Activated CD4-positive, alpha-beta T cell treated with anti-CD3 and anti-CD28 coated beads for 4 hours (primary cell): ENCODE measurements at places on chromosomes 16 and 17.

GRCh38 chr16:9836118-9836736 lies 346.0 kb downstream of the GRIN2A start:
- DNase-seq = no peak

- no peak for DNase-seq
These were observed 24.8 kb downstream of the ITPRIPL2 start for GRCh38 chr16:19138601-19139000.

DNA sequence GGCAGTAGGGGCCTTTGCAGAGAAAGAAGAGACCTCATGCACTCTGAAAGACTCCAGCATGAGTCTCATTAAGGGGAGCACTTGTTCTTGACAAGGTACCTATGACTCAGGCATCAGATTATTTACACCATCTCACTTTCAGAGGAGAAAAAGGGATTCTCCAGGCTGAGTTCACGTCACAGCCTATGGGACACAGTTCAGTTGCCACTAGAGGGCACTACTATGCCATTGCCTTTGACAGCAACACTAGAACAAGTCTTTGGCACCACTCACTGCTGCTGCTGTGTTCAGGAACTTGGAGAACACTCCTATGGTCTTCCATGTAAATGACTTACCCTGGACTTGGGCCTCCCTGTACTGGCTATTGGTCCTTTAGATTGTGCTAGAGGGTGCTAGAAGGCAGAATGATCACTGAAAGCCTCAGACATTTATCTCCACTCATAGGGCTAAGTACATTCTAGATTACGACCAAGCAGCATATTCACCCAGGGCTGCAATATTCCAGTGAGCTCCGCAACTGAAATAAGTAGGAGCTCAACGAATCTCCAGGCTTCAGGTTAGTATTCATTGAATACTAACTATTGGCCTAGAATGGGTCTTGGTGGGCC lies 225.1 kb upstream of the CA10 start:
- DNase-seq = no peak

DNA sequence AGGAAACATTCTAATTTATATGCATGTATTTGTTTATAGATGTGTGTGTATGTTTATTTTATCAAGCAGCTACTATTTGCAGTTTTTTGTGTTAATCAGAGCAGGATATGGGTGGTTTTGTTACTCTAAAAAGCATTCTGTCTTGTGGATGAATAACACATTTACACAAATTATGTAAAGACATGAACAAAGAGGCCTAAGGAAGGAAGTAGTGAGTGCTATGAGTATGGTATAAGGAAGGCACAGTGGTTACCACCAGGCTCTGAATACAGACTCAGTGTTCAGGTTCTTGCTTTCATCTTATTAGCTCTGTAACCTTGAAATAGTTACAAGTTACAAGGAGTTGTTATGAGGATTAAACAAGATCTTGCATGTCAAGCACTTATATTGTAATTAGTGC lies 33.9 kb downstream of the STXBP4 start:
- DNase-seq = no peak

GRCh38 chr16:30561089-30561816 lies 3.1 kb upstream of the ZNF764 start:
- peak; percentile 16 for DNase-seq

- DNase-seq = no peak
These were observed 296.6 kb downstream of the MAF start for GRCh38 chr16:79303959-79304387.

DNA sequence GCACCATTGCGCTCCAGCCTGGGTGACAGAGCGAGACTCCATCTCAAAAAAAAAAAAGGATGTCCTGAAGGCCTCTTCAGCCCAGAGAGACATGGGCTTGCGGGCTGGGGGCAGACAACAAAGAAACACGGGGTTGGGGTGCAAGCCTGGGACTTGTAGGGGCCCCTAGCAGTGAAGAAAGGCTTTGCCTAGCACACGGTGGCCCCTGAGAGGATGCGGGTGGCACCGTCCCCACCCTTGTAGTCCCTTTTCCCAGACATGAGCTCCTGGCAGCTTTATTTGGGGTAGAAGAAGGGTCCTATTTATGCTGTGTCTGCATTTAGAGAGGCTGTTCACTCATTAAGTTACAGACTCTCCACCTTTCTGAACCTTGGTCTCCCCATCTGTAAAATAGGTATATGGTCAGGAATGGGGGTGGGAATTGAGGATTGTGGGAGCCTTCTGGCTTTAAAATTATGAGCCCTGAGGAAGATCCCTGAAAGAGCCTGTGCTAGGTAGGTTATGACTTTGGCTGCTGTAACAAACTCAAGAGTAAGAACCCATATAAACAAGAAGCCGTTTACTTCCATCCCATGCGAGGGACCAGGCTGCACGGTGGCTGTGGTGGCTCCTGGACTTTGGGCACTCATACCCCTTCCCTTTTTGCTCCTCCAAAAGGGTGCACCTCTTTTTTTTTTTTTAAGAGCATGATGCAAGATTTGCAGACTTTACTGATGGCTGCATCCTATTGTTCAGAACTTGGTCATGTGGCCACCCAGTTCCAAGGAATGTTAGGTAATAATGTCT lies 20.6 kb upstream of the ADGRG1 start:
- DNase-seq = no peak

- no peak for DNase-seq
These were observed 9.6 kb downstream of the MTHFSD start for GRCh38 chr16:86545481-86545880.

DNA sequence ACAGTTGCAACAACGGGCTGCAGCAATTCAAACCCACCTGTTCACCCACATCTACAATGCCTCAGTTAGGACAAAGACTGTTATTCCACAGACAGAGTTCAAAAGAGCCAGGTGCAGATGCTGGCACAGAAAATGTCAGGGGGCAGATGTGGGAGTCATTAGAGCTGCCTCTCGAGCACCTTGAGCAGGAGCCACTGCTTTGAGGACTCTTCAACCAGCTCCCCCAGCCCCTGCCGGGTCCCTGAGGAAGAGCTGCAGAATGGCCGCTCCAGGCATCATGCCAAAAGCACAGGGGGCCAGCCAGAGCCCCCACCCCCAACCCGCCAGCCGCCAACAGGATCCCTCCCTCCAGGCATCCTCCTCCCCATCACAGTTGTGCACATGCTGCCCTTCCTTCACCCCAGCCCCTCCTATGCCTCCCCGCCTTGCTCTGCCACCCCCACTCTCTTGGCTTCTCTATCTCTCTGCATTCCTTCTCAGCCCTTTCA lies 20.8 kb downstream of the C17orf67 start:
- no peak for DNase-seq

- DNase-seq = no peak
These were observed 11.7 kb downstream of the SMPD3 start for GRCh38 chr16:68436581-68436980.

- DNase-seq = no peak
These were observed 6.0 kb downstream of the CIITA start for GRCh38 chr16:10883004-10883403.

DNA sequence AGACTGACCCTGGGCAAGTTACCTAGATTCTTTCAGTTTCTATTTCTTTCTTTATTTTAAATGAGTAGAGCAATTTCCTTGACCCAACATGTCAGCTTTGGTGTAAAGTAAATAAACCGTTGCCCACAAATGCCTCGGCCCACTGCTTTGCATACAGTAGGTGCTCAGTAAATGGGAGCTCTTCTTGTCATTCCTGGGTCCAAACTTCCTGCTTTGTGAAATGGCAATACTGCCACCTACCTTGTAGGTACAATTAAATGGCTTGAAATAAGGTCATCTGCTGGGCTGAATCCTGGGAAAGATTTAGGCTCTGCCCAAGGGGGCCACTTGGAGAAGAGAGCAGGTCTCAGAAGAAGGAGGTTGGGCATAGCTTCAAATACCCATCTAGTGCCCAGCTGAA lies 253.0 kb downstream of the HS3ST3B1 start:
- DNase-seq = no peak

GRCh38 chr17:40699371-40699770 lies 4.2 kb downstream of the KRT24 start:
- no peak for DNase-seq
